ENCODE measurements at places on chromosomes 5 and 9. TPM values are rescaled to one million over a fixed set of nuclear protein-coding genes. Genes with fewer than 3 reads are reported as not detected.

- H3K27me3 ChIP-seq = no peaks in the 10 kb centered on the region
- DNase-seq = no peak
- no peak overlapping the region for H3K4me3 ChIP-seq
- H3K4me1 ChIP-seq = no peaks in the 10 kb centered on the region
Measured at GRCh38 chr5:73523861-73524260, 25.6 kb downstream of the BTF3 start.

GRCh38 chr9:107269681-107270080 lies 13.4 kb upstream of the RAD23B start:
- H3K27me3 ChIP-seq = no peaks in the 10 kb centered on the region
- no peak overlapping the region for H3K4me3 ChIP-seq
- no peaks in the 10 kb centered on the region for H3K4me1 ChIP-seq

- H3K4me3 ChIP-seq = no peak overlapping the region
- DNase-seq = no peak
- no peaks in the 10 kb centered on the region for H3K4me1 ChIP-seq
- H3K27me3 ChIP-seq = no peaks in the 10 kb centered on the region
- no peak overlapping the region for H3K27ac ChIP-seq
Measured at GRCh38 chr9:99718631-99719030, 103.1 kb upstream of the NR4A3 start.

DNA sequence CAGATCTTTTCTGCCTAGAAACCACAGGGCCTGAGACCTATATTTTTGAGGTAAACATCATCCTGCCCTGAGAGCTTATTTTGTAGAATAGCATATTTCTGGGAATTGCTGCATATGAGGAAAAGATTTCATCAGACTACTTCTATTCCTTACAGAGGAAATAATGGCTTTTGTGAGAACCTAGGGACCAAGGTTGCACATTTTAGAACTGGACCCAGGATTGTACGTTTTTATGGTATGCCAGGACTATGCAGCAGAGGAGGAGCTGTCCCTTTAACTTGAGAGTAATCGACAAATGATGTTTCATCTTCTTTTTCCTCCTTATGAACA lies 2.2 kb upstream of the ALDH1A1 start:
- H3K36me3 ChIP-seq = no peaks in the 10 kb centered on the region
- no peaks in the 10 kb centered on the region for H3K4me1 ChIP-seq
- H3K27me3 ChIP-seq = peaks cover 7% of the 10 kb centered on the region
- no peak overlapping the region for H3K27ac ChIP-seq
- no peak for DNase-seq

RMRP gene
- polyA plus RNA-seq = 157 TPM

IFNB1 gene
- not detected for polyA plus RNA-seq

DNA sequence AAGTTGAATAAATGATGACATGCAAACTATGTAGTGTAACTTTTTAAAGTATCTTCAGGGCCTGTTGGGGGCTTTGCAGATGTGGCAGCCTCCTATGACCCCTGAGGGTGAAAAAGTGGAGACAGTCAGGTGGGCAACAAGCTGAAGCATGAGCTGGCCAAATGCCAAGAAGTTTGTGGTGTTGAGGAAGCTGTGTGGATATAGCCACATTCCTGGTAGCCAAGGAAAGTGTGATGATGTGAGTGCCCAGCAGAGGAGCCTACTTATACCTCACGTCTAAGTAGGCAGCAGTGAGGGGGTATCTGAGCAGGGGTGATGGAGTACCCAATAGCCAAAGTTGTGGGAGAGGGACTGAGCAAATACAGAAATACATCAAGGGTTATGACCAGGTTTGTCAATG lies 621.2 kb upstream of the CDH6 start:
- no peak for DNase-seq
- H3K27me3 ChIP-seq = no peaks in the 10 kb centered on the region
- no peak overlapping the region for H3K4me3 ChIP-seq
- H3K4me1 ChIP-seq = no peaks in the 10 kb centered on the region
- H3K27ac ChIP-seq = no peak overlapping the region
